T-helper 17 cell (primary cell): ENCODE measurements at places on chromosomes 1 and 21. TPM values are rescaled to one million over a fixed set of nuclear protein-coding genes. Genes with fewer than 3 reads are reported as not detected.

DNA sequence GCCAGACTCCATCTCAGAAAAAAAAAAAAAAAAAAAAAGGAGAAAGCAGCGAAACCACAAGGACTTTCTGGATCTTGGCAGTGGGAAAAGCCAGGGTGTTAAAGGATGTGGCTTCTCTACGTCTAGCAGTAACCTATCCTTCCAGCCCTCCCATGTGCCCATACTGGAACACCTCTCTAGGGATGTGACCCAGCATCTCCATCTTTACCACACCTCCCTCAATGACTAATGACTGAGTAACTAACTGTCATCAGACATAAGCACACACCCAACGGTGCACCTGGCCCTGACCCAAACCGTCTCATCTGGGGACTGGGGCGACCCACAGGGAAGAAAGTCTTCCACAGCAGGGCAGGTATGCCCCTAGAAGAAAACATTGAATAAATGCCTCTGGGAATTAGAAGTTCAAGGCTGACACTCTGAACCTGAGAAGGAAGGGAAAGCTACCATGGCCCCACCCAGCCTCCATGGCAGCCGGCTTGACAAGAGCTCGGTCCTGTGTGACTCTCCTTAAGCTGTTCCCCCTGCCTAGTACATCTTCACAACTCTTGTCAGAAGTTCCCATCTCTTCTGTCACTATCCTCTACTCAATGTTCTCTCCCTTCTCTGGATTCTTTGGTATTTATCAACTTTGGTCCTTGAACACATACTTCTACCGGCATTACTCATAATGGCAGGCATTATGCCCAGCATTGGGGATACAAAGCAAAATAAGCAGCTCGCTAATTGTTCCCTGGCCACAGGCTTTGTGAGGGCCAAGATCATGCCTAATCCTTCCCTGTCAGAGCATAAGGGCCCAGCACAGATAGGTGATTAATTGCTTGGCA, 14.8 kb upstream of the PAQR6 start:
- no peak for DNase-seq

DNA sequence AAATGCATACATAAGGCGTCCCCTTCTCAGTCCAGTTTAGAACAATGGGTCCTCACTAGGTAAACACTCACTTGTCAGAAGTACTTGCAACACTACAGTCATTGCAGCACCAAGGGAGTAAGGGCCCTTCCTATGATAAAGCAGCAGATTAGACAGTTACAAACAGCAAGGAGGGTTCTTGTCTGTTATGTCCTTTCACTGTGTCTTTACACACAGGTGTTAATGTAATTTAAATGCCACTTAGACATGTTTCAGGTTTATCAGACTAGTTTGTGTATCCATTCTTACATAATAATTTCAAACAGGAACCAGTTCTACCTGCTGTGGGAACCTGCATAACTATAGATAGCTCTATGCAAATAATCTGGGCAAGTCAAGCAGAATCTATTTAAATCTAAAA, 105.6 kb upstream of the USH2A start:
- no peak for DNase-seq

- DNase-seq, result no peak
Measured at GRCh38 chr1:225963735-225964530, 22.9 kb upstream of the LEFTY2 start.

GRCh38 chr1:24463776-24464735, 38.6 kb upstream of the RCAN3 start:
- no peak for DNase-seq

DNA sequence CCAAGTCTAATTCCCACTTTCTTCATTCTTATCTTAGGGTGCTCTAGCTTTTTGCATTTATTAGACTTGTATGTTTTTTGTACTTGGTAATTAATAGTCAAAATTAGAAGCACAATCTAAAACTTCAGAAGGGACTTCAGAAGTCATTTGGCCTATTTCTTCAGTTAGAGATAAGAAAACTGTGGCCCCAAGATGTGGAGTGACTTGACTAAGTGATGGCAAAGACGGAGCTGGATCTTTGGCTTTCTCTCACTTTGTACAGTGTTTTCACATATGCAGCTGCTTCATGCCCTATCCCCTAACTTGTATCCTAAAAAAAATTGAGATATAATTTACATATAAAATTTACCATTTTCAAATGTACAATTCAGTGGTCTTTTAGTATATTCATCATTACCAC, 21.7 kb downstream of the EPB41 start:
- DNase-seq, result no peak

DNA sequence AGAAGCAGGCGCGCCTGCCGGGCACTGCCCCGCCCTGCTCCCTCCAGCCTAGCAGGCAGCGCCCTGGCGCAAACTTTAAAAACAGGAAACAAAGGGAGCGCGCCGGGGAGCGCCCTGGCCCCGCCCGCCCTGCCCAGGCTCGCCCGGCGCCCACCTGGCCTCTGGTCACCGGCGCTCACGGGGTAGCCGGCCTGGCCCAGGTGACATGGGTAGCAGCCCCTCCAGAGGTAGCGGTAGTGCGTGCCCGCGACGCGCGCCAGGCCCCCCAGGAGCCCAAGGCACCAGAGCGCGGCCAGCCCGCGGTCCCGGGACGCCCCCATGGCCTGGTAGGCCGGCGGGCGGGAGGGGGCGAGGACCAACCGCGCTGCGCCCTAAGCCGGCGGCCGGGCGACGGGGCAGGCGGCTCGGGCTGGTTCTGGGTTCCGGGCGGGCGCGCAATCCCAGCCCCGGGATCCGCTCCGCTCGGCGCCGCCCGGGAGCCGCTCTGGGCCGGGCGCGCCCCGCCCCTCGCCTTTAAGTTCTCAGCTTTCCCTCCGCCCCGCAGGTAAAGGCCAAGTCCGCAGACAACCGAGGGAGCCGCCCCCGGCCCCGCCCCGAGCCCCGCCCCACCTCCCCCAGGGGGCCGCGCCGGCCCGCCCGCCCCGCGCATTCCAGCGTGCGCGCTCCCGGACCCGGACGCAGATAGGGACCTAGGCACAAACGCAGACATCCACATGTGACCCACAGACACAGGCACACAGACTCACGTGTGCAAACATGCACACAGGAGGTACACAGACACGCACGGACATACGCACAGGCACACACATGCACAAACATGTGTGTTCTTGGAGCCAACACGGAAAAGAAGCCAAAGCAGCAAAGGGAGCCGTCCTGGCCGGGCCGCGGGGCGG, 76.7 kb downstream of the ARHGEF16 start:
- DNase-seq, result peak; percentile 61

GRCh38 chr1:186498695-186499389, 37.9 kb upstream of the PDC start:
- no peak for DNase-seq

DNA sequence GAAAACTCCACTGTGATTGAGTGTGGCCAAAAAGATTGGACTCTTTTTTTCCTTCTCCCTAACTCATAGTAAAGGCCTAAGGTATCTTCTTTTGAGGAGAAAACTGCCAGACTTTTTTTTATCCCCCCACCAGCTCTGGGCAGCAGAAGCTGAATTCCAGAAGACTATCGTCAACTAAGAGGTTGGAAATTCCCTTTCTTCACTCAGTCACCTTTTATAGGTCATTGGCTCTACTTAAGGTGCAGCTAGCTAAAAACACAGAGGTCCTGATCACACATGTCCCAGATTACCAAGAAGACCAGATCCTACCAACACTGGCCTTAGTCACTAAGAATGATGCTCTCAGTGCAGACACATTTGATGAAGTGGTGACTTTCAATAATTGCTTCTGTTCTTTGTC, 1441.2 kb downstream of the PLA2G4A start:
- DNase-seq, result no peak

GRCh38 chr1:85867189-85867588, 159.0 kb upstream of the ZNHIT6 start:
- DNase-seq, result no peak

- no peak for DNase-seq
Measured at GRCh38 chr1:7755448-7755847, 15.6 kb upstream of the VAMP3 start.

The CLIC6 gene
- 0.25 TPM for total RNA-seq

The BCL10 gene
- total RNA-seq, result 49.8 TPM

The GSTM3 gene
- total RNA-seq, result 5.6 TPM

The TMEM200B gene
- total RNA-seq, result not detected

The RSPO1 gene
- total RNA-seq, result not detected

The ICOSLG gene
- 19.1 TPM for total RNA-seq

The COL9A2 gene
- total RNA-seq, result 2.6 TPM
